ENCODE measurements at places on chromosomes 3 and 15. TPM values are rescaled to one million over a fixed set of nuclear protein-coding genes. Genes with fewer than 3 reads are reported as not detected.

UBAP1L gene
- 1.1 TPM for total RNA-seq

STAB1 gene
- total RNA-seq, result 0.05 TPM

CELF6 gene
- total RNA-seq, result 0.13 TPM

CDHR4 gene
- 0.44 TPM for total RNA-seq

IQCF5 gene
- not detected for total RNA-seq

GRK7 gene
- not detected for total RNA-seq

KCNMB2 gene
- total RNA-seq, result not detected

PAQR5 gene
- total RNA-seq, result 88.0 TPM

TMEM207 gene
- not detected for total RNA-seq

HDC gene
- total RNA-seq, result not detected

KCNH8 gene
- total RNA-seq, result not detected

WWTR1 gene
- total RNA-seq, result 120 TPM

FOXB1 gene
- total RNA-seq, result not detected

EPHA3 gene
- not detected for total RNA-seq

RNF7 gene
- 146 TPM for total RNA-seq

ISLR gene
- 0.35 TPM for total RNA-seq

ACAD9 gene
- 25.4 TPM for total RNA-seq

GOLGA6B gene
- not detected for total RNA-seq

ROPN1 gene
- total RNA-seq, result not detected

LAMB2 gene
- total RNA-seq, result 109 TPM

HIGD2B gene
- not detected for total RNA-seq

IL20RB gene
- total RNA-seq, result 0.91 TPM

PLOD2 gene
- 98.2 TPM for total RNA-seq

PLA2G4D gene
- not detected for total RNA-seq

ST3GAL6 gene
- 1.2 TPM for total RNA-seq

FAM81A gene
- total RNA-seq, result 12.7 TPM

SLC12A1 gene
- total RNA-seq, result not detected

GHSR gene
- not detected for total RNA-seq

GALNT15 gene
- 0.05 TPM for total RNA-seq

C2CD4A gene
- 0.05 TPM for total RNA-seq

RASGRP1 gene
- total RNA-seq, result 0.32 TPM

INKA1 gene
- 2.1 TPM for total RNA-seq

CHRD gene
- total RNA-seq, result 0.48 TPM

PIGZ gene
- 1.1 TPM for total RNA-seq

GRIP2 gene
- 1.9 TPM for total RNA-seq

PLSCR5 gene
- not detected for total RNA-seq

DTX3L gene
- total RNA-seq, result 7.6 TPM

GRAMD1C gene
- total RNA-seq, result 0.23 TPM

ALPK3 gene
- 0.18 TPM for total RNA-seq

GPR62 gene
- total RNA-seq, result not detected

TM6SF1 gene
- not detected for total RNA-seq

CILP gene
- total RNA-seq, result 0.09 TPM

ATP8B4 gene
- total RNA-seq, result 0.69 TPM

GOLGA8M gene
- not detected for total RNA-seq

ARGFX gene
- not detected for total RNA-seq

TAGLN3 gene
- not detected for total RNA-seq

HACD2 gene
- total RNA-seq, result 41.0 TPM

SIDT1 gene
- total RNA-seq, result 0.69 TPM

MON1A gene
- 5.8 TPM for total RNA-seq

EPB42 gene
- not detected for total RNA-seq

PIK3CB gene
- 16.0 TPM for total RNA-seq

PDCD7 gene
- total RNA-seq, result 26.2 TPM
